CD4-positive, alpha-beta T cell treated with Interferon alpha-2 for 1 hour (primary cell): ENCODE measurements at places on chromosomes 6 and 20.
A peak's percentile ranks its signal among the peaks of the same experiment; 100 is the strongest.

DNA sequence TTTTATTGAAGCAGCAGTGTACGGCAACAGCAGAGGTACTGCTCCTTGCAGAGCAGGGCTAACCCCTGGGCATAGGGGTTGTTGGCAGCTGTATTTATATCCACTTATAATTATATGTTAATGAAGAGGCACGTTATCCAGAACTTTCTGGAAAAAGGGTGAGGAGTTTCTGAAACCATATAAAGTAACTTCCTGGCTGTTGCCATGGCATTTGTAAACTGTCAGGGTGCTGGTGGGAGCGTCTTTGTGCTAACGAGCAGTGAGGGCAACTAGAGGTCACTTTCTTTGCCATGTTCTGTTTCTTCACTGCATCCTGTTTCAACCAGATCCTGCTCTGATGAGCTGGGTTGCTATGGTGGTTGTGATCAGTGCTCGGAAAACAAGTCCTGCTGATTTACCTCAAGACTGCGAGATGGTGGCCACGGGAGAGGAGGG, 11.1 kb upstream of the ARFGEF2 start:
- peak; percentile 69 for DNase-seq

GRCh38 chr6:148681666-148682065, 65.2 kb upstream of the UST start:
- DNase-seq, result no peak

DNA sequence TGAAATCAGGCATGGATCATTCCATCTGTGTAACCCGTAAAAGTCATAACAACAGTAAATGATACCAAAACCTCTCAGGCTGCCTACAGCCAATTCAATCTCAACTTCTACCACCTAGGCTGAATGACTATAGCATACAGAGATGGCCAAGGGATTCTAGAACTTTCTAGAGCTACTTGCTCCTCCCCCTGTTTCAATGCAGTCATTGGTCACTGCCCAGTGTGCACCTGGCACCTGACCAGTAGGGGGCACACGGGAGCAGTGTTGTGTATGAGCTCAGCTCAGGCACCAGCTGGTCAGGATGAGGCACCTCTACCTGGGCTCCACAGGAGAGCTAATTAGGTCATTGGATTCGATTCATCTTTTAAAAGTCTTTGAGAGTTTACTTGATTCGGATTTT, 86.2 kb downstream of the PLEKHG1 start:
- DNase-seq, result peak; percentile 63

DNA sequence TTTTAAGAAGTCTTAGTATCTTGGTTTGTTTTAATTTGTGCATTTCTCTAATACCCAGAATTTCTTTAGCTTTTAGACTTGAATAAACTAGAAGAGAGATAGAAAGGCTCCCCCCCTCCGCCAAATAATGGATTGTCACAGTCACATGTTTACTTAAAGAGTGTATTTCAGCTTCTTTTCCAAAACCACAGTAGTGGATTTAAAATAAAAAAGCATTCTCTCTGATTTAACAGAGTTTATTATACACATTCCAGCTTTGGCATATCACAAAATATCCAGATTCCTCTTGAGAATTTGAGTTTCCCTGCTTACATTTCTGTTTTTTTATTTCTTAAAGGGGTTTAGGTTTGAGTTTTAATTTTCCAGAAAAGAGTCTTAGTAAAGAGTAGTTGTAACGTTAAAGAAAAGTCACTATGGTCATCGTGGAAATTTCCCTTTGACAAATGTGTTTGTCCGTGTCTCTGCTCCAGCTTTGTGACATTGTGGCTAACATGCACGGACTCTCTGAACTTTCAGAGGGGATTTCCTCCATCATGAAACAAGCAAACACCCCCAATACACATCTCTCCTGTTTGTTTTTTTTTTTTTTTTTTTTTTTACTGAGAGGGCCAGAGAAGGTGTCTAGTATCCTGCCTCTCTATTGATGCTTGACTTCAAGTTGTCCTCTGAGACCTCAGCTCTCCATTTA, 113.5 kb upstream of the SUPT3H start:
- no peak for DNase-seq

DNA sequence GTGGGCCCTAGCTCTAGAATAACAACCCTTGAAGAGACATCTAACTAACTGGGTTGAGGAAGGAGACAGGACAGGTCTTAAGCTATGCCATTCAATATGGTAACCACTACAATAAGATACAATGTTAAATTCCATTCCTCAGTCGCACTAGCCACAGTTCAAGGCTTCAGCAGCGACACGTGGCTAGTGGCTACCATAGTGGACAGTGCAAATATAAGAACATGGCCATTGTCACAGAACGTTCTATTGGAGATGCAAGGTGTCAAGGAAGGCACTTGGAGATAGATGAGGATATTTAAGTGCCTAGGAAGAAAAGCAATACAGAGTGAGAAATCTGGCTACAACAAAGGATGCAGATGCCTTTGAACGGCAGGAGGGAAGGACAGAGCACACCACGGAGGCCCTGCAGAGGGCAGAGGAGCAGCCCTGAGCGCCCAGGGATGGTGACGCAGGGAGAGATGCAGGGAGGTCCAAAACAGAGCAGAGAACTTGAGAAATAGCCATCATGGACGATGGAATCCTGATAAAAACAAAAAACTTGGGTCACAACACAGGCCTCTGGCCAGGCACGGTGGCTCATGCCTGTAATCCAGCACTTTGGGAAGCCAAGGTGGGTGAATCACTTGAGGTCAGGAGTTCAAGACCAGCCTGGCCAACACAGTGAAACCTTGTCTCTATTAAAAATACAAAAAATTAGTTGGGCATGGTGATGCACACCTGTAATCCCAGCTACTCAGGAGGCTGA, 140.7 kb downstream of the ZMYND8 start:
- DNase-seq, result no peak

- DNase-seq, result no peak
Observed at GRCh38 chr6:103326760-103327757, 1532.7 kb downstream of the HACE1 start.

- no peak for DNase-seq
Observed at GRCh38 chr6:170405311-170405975, 98.9 kb downstream of the FAM120B start.

GRCh38 chr6:125203395-125203794, 49.8 kb downstream of the TPD52L1 start:
- DNase-seq, result no peak

- DNase-seq, result no peak
Observed at GRCh38 chr6:7827142-7827541, 83.4 kb downstream of the TXNDC5 start.

GRCh38 chr6:1895721-1896120, 286.0 kb downstream of the FOXC1 start:
- DNase-seq, result no peak

GRCh38 chr6:94673251-94673650, 904.1 kb upstream of the MANEA start:
- DNase-seq, result no peak

- no peak for DNase-seq
Observed at GRCh38 chr20:50050660-50051308, 62.2 kb downstream of the UBE2V1 start.

- DNase-seq, result peak; percentile 57
Observed at GRCh38 chr6:111724505-111724904, 118.8 kb upstream of the TRAF3IP2 start.

DNA sequence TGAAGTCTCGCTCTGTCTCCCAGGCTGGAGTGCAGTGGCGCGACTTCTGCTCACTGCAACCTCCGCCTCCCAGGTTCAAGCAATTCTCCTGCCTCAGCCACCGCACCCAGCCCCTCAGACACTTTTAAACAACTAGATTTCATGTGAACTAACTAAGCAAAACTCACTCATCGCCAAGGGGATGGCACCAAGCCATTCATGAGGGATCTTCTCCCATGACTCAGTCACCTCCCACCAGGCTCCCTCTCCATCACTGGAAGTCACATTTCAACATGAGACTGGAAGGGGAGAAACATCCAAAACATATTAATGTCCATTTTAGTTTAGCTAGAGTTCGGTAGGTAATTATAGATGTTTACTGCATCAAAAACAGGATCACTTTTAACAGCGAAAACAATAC, 95.9 kb upstream of the PRL start:
- DNase-seq, result no peak

- no peak for DNase-seq
Observed at GRCh38 chr6:118788702-118789101, 105.2 kb upstream of the ASF1A start.

GRCh38 chr20:37530696-37531095, 3.0 kb upstream of the BLCAP start:
- no peak for DNase-seq

DNA sequence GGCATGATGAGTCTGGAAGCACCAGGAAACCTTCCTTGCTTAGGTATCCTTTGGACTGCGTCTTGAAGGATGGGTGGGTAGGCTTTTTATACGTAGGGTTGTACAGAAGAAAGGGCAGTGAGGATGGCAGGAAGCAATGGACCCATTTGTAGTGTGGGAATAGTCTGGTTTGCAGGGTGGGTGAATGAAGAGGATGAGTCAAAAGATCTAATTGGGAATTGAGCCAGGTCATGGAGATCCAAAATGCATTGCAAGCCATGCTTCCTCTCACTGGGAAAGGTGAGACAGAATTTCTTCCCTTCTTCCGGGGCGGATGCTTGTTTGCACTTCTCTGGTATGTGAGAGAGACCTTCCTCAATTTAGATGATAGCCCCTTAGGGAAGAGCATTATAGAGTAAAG, 10.1 kb upstream of the BTBD3 start:
- no peak for DNase-seq

- no peak for DNase-seq
Observed at GRCh38 chr6:143842461-143842901, 657 bp upstream of the LTV1 start.

- DNase-seq, result peak; percentile 61
Observed at GRCh38 chr20:21102603-21103311, 3.4 kb downstream of the LINC00237 start.

DNA sequence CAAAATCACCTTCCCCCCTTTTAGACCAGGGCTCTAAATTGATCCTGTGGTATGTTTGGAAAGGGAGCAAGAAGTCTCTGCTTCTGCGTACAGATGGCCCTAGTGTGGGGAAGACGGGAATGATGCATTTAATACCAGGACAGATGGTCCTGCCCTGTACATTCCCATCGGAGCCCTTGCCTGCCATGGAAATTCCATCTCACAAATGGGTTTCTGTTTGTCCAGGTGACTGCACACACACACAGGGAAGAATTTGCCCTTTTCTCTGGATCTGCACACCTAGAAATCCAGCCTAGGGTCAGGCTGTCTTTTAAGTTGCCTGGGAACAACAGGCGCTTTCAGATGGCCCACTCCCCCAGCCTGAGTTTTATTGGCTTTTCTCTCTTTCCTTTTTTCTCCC, 1.3 kb downstream of the MAS1 start:
- no peak for DNase-seq

GRCh38 chr6:110529355-110529754, 52.9 kb upstream of the SLC22A16 start:
- DNase-seq, result no peak

DNA sequence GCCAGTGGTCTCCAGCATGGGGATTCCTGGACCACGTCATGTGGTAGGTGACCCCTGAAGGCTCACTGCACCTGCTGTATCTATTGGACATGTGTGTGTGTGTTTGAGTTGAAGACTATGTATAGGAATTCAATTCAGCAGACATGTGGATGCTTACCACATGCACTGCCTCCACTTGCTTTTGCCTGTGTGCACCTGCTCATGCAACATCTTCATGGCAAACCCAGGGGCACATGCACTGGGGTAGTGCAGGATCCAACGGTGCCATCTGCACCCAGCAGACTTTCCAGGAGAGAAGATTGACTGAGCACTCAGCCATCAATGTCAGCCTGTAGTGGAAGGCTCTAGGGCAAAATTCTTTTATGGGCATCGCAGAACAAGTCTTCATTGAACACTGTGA, 299.4 kb downstream of the CDH26 start:
- no peak for DNase-seq

DNA sequence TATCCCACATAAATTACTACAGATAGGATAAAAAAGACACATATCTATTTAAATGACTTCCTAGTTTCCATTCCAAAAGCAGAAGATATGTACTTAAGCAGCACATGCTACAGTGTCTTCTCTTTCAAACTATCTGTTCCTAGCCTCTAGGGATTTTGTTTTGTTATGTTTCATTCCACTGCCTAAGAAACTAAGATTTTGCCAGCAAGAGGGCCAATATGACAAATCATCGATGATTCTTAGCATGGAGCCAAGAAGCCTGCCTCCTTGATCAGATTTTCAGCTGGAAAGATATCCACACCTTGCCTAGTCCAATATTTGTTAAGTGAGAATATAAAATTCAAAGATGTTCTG, 7.0 kb downstream of the SNX5 start:
- no peak for DNase-seq

DNA sequence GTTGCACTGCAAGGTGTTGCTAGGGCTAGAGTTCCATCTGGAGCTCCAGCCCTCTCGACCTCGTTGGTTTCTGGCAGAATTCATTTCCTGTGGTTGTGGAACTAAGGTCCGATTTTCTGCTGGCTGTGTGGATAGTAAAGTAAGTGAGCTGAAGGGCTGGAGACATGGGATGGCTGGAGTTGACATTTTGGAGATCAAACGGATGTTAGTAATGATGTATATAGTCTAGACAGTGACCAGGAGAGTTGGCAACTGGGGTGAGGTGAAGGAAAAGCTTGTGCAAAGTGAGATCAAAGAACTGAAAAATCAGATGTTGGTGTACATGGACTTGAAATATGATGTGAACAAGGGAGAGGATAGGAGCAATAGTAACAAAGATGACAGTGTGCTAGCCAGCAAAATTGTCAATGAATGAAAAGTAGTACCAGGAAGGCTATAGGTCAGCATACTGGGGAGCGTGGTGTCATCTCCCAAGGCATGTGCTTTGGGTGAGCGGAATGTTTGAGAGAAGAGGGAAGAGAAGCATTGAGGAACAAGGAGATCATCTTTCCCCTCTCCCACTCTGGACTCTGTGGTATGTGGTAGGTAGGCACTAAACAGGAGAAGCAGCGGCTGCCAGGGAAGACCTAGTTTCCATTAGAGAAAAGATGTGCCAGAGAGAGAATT, 7.8 kb downstream of the QRSL1 start:
- DNase-seq, result no peak

DNA sequence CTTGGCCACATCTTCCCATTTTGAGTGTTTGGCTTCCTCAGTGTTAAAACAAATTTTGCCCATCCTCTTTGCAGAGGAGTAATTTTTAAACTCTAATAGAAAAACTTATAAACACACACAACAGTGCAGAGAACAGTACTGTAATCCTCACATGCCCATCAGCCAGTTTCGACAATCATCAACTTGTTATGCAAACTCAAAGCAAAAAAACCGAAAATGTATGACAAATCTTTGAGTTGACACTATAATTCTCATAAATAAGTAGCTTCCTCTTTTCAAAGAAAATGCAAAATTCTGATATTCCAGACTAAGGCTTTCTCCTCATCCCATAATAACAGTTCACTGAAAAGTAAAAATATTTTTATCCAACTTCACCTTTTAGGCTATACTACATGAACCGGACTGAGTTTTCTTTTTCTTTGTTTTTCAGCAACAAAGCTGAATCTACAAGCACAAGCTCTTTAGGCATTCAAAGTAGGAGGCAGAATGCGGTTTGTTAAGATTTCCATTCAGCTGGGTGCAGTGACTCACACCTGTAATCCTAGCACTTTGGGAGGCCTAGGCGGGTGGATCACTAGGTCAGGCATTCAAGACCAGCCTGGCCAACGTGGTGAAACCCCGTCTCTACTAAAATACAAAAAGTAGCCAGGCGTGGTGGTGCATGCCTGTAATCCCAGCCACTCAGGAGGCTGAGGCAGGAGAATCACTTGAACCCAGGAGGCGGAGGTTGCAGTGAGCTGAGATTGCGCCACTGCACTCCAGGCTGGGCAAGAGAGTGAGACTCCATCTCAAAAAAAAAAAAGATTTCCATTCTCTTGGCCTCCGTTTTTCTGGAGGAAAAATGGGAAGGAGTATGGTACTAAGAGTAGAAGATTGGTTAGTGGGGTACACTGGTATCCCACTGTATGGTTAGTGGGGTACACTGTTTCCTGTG, 74.8 kb downstream of the GCNT2 start:
- DNase-seq, result no peak

GRCh38 chr6:5115168-5115567, 30.0 kb downstream of the PPP1R3G start:
- no peak for DNase-seq
